ENCODE measurements at places on chromosomes 5 and 9. TPM values are rescaled to one million over a fixed set of nuclear protein-coding genes. Genes with fewer than 3 reads are reported as not detected.

The ADAMTSL2 gene
- not detected for total RNA-seq

The HTR1A gene
- not detected for total RNA-seq

The OR1Q1 gene
- total RNA-seq, result not detected

The LAMC3 gene
- total RNA-seq, result 0.07 TPM

The DNM1 gene
- total RNA-seq, result 0.26 TPM

The RAB3C gene
- total RNA-seq, result not detected

The CER1 gene
- not detected for total RNA-seq

All from CD8-positive, alpha-beta memory T cell (primary cell).